Stimulated activated CD8-positive, alpha-beta memory T cell treated with anti-CD3 and anti-CD28 coated beads, Interleukin-15, amount 100 ng/mL, for 24 hours (primary cell): ENCODE measurements at places on chromosomes 7 and 10.

DNA sequence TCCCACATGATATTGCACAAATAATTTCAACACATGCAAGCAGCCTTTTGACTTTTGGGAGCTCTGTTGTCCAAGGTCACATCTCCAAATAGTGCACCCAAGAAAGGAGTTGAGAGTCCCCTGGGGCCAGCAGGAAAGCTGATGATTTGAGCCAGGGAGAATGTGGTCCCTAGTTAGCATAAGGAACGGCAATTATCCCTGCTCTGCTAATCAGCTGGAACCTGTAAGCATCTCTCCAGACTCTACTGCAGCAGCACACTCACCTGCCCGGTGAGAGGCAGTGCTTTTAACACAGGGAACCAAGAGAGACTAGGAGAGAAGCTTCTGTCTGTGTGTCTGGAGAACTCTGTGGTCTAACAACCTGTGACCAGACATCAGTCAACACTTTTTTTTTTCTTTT, 17.0 kb downstream of the TRPV5 start:
- no peak for DNase-seq

DNA sequence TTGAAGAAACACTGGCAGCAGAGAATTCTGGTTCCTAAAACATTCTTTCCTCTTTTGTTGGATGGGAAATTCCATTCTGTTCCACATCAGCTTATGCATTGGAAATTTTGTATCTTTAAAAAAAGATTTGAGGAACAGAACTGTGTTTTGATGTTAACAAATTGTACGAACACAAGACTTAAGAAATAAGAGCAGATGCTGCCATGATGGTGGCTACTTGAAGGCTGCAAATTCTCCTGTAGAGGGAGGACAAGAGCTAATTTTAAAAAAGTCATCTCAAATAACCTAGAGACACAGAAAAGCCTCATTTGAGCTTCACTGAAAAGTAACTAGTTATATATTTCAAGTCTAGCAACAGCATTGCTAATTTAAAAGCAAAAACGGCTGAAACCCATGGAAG, 29.8 kb downstream of the NDUFB2 start:
- no peak for DNase-seq

GRCh38 chr7:38574086-38574485, 57.1 kb downstream of the AMPH start:
- no peak for DNase-seq

DNA sequence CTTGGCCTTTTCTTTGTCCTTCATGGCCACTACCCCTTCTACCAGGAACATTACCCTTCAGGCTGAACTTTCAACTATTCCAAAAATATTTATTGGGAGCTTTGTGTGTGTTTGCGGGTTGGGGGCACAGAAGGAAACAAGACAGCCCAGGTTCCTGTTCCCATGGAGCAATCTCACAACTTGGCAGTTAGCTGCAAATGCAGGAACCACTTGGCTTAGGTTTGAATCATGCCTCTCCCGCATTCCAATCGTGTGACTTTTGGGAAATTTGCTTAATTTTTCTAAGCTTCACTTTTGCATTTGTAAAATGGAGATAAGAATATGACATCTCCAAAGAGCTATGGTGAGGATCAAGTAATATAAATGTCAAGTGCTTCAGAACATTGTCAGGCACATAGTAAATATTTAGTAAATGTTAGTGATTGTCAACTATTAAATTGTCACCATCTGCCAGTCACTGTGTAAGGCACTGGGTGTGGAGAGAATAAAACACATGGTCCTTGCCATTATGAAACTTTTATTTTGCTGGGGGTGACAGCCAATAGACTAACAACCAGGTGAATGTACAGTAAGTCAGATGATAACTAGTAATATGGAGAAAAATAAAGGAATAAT, 277.1 kb downstream of the SNX13 start:
- no peak for DNase-seq

- no peak for DNase-seq
These were observed 120.1 kb downstream of the JAZF1 start for GRCh38 chr7:28060371-28060950.

GRCh38 chr7:135718794-135719437, 9.1 kb downstream of the SLC13A4 start:
- DNase-seq, result no peak

- DNase-seq, result peak; percentile 80
These were observed 47.7 kb upstream of the FGL2 start for GRCh38 chr7:77247206-77247850.

DNA sequence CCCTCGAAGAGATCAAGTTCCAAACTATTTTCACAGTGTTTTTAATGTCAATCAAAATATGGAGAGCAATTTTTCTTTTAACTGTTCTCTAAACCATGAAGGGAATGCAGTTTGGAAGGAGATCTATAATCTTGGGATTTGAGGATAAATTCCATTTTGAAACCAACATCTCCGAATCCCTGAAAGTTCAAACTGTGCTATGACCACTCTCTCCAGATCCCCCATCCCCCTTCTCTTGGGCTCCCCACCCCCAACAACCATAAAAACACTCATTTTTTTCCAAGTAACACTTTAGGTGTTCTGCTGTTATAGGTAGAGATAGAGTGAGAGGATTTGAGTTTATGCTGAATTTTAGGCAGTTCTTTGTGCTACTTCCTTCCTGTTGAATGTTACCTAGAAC, 1.7 kb downstream of the CALD1 start:
- DNase-seq, result no peak

DNA sequence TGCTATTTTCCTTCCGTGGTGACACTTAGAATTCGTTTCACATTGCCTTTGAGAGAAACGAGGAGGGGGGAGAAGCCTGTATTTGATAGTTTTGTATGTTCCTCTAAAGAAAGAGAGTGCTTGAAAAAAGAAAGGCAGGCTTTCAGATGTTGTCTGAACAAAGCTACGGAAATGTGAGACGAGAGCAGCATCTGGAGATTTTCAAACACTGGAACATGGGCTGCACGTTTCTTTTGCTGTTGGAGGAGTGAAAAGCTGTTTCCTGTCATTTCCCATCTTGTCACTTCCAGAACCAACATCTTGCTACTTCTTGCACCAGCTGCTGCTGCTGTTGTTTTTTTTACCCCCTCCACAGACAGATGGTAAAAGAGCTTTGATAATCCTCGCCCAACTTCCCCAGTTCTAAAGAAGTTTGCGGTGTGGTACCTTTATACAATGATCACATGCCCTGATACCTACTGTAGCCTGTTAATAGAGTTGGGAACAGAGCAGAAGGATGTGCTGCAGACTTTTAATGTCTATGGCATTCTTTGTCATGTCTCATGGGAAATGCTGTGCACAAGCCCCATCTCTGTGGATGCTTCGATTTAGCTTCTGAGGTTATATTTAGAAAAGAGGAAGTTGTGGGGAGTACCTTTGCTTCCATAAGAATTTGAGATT, 408.1 kb downstream of the AUTS2 start:
- DNase-seq, result no peak

GRCh38 chr7:28643584-28644340, 231.4 kb downstream of the CREB5 start:
- no peak for DNase-seq

GRCh38 chr10:66252986-66253385, 672.9 kb upstream of the LRRTM3 start:
- DNase-seq, result no peak

- DNase-seq, result no peak
These were observed 22.0 kb upstream of the CUX1 start for GRCh38 chr7:101795461-101795860.

- no peak for DNase-seq
These were observed 634.7 kb downstream of the ARL4A start for GRCh38 chr7:13322126-13322525.

- DNase-seq, result no peak
These were observed 10.6 kb downstream of the IFIT5 start for GRCh38 chr10:89425000-89425399.

DNA sequence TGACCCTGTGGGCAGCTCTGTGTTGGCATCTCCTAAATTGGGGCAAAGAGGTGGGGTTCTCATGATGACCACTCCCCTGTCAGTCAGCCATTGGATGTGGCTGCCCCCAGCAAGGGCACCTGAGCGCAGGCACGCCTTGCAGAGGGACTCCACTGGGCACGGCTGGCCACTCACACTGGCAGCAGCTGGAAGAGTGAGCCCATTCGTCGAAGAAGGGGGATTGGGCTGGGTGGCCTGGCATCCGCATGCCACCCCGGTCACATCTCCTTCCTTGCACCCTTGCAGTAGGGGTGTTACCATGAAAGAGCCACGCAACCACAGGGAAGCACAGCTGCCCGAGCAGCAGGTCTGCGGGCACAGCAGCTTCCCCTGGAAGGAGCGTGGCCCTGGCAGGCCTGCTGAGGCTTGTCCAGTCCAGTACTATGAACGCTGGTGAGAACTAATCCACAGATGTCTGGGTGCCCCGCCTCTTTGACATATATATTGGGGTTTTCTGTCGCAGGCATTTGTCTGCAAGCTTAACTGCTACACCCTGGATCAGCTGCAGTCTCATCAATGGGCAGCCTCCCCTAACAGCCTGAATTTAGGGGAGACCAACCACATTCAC, 25.7 kb upstream of the GRB10 start:
- no peak for DNase-seq

- DNase-seq, result no peak
These were observed 1.9 kb upstream of the ZNF775 start for GRCh38 chr7:150377196-150377595.

DNA sequence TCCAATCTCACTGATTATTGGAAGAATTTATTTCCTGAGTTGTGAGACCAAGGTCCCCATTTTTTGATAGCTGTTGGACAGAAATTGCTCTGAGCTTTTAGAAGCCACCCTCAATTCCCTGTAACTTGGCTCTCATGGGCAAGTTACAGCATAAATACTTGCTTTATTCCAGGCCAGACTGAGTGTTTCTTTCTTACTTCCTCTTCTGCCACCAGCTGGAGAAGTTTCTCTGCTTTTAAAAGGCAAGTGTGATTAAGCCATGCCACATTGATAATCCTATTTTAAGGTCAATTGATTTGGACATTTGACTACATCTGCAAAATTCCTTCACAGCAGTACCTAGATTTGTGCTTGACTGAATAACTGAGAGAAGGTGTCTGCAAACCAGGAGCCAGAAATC, 14.1 kb upstream of the TAS2R41 start:
- no peak for DNase-seq

DNA sequence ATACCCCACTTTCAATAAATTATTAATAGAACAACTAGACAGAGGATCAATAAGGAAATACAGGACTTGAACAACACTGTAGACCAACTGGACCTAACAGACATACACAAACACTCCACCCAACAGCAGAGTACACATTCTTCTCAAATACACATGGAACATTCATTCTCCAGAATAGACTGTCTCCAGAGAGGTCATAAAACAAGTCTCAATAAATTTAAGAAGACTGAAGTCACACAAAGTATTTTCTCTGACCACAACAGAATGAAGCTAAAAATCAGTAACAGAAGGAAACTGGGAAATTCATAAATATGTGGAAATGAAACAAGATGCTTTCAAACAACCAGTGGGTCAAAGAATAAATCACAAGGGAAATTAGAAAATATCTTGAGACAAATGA, 119.8 kb downstream of the SMURF1 start:
- no peak for DNase-seq

DNA sequence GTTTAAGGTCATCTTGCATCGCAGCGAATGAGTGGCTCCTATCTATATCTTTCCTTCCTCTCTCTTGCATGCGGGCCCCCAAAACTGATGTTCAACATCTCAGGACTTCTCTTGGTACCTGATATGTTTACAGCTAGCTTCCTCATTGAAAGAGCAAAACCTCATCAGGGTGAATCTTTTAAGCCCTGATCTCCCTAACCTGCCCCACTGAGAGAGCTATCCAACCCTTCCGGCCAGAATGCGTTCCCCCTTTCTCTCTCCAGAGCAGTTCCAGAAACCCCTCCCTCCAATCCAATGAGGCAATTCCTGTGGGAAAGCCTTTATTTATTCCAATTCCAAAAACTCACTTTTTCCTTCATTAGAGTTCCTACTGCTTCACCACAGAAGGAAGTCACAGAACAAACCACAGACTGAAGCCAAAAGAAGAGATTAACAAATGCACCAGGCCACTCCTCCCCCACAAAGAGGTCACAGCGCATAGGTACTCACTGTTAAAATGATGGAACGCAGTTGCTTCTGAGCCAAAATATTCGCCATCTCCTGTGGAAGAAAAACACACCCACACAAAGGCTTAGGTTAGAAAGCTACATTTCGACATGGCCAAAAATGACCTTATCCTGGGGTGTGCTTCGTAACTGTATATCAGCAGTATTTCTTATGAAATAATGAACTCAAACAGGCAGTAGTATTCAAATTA, 232.4 kb downstream of the ELMO1 start:
- DNase-seq, result no peak

DNA sequence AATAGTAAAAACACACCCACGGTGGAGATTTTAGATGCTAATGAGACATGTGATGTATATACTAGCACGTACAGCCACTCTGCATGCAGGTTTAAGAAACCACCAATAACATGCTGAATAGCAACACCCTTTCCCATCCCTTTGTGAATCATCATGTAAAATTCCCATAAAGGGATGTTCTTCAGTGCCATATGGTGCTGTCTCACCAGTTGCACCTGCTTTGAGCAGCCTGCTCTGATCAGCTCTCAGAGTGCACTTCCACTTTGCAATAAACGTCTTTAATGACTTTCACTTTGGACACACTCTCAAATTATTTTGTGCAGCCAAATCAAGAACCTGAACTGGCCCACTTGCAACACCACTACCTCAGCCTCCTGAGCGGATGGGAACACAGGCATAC, 615.0 kb downstream of the ANKRD7 start:
- no peak for DNase-seq

- no peak for DNase-seq
These were observed 435.8 kb downstream of the GPAM start for GRCh38 chr10:111747751-111748150.

DNA sequence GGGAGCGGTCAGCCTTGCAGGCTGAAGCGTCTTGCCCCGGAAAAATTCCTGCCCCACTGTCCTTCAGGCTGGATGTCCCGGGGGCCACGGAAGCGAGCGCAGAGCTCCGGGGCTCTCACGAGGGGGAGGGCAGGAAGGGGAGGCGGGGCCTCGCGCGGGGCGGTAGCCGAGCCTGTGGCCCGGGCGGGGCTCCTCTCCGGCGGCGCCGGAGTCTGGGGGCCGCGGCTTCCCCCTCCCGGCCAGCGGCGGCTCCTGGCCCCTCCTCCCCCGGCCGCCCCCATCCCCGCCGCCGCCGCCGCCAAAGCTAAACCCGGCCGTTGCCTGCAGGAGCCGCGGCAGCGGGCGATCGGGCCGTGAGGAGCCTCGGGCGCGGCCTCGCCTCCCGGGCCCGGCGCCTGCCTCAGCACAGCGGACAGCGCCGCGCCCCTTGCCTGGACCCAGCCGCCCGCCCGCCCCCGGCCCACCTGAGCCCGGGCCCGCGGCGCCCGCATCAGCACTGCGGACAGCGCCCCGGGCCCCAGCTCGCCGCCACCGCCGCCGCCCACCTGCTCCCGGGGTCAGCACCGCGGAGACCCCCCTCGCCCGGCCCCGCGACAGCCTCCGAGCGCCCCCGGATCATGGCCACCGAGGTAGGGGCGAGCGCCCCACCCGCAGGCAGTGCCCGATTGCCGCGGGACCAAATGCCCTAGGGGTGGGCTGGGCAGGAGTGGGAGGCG, at the start of gene GOLGA7B:
Gene GOLGA7B (plus strand): TSS at position 157 of the 716 bp plus-strand sequence. CDS start 461 bp downstream, at position 618.
- DNase-seq, result peak; percentile 18

GRCh38 chr10:7457478-7458316, 46.9 kb upstream of the SFMBT2 start:
- no peak for DNase-seq
